ENCODE measurements at places on chromosomes 3 and 15.

DNA sequence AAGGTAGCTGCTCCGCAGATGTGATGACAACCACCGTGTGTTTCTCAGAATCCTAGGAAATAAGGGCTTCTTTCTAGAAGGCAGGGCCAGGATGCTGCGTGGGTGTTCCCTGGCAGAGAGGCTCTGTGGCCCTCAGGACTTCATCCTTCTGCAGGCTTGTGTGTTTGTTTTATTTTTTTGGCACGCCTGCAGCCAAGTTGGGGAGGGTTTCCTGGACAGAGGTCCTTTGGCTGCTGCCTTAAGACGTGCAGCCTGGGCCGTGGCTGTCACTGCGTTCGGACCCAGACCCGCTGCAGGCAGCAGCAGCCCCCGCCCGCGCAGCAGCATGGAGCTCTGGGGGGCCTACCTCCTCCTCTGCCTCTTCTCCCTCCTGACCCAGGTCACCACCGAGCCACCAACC lies at the start of gene CLEC3B:
TSS of gene CLEC3B (plus strand) at position 266 of the 400 bp plus-strand sequence. CDS start at position 326, 60 bp downstream.
- DNase-seq, result no peak

DNA sequence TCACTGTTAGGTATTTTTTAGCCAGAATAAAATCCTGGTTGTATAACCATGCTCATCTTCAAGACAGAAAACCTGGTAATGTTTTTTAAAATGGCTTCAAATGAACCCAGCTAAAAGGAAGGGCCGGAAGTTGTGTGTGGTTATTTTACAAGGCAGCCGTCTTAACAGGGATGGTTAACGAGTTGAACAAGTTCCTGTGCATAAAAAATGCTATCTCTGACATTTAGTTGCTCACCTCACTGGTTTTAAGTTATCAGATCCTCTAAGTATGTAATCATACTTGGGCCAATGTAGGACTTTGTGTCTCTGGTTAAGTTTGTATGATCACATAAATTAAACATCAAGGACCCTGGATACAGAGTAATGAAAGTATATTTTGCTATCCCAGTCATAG lies 2.1 kb downstream of the ATP11B start:
- DNase-seq, result no peak

DNA sequence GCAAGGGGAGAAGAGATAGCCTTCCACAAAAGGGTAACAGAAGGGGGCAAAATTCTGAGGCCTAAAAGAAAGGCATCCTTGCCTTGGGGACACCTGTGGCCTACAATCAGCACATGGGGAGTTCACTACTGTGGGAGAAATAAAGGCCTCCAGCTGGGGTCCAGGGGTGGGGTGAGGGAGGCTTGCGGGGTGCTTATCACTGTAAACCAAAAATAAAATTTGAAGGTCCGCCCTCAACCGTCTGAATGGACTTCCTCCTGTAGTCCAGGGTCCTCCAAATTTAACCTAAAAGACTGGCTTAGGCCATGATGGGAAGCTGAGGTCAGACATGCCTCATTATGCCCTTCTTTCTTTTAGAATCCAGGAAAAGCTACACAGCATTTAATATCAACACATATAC lies 2.1 kb upstream of the POLR2M start:
- no peak for DNase-seq

DNA sequence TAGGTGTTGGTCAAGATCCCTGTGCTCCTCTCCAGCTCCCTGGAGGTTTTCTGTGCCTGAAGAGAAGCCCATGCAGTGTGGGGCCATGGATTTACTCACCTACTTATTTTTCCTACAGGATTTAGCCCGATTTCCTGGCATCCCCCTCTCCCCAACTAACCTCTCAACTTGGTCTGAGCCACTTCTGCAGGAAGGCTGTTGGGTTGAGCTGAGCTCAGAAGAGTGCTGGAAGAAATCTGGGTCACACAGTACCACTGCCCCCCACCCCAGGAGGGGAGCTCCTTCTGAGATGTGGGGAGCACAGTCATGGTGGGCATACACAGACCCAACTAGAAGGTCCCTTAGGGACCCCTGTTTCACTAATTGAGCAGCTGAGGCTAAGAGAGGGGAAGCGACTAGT lies 34.4 kb upstream of the SLCO2A1 start:
- DNase-seq, result no peak

DNA sequence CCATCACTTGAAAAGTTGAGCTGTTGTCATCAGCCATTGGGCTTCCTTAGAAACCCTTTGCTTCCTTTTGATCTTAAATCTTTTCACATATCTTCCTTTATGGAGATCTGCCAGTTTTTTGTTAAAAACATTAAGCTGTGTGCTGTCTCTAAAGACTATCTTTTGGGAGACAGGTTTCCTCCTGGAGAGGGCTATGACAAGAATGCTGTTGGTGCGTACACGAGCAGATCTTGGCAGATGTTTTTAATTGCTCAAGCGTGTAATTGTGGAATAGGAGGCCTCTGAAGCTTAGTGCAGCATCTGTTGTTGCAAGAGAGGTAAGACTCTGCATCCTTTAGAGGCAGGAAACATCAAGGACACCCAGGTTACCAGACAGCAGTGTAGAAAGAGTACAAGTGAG lies 56.8 kb downstream of the PHLDB2 start:
- DNase-seq, result no peak

- DNase-seq, result no peak
These were observed 8.1 kb upstream of the DNASE1L3 start for GRCh38 chr3:58218904-58219303.

DNA sequence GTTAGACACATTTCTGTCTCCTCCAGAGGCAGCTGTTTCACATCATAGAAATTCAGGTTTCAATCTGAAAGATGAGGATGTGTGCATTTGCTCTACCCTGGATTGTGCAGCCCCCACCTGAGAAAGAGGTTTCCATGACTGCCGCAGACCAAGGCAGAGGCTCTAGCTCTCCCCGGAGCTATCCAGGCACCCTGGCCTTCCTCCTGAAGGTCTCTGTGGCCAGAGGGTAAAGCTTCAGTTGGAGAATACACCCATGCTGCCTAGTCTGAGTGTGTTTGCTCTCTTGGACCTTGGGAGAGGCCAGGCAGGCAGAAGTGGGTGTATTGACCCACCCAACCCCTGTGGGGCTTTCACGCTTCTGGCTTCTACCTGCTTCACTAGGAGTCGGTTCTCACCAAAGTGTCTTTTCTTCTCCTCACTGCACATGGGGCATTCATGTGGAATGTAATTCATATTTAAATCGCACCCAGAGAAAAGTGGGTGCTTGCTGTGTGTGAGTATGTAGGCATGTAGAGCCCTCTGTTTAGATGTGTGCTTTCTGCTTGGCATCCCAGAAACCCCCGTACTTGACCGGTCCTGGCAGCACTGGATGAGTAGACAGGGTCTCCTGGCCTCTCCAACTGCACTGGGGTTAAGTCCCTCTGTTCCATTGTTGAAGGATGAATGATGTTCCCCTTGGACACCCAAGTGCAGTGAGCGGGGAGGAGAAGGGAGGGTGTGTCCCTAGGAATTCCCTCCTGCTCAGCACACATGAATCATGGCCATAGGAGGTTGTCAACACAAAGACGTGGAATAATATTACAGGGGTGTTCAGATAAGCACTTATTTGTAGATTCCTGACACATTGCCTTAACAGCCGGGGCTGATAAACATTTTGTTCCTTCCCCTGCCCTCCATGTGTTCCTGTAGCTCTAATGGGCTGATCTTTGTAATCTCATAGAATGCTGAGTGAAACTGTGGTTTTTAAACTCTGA lies 20.3 kb upstream of the RAB6B start:
- DNase-seq, result no peak

DNA sequence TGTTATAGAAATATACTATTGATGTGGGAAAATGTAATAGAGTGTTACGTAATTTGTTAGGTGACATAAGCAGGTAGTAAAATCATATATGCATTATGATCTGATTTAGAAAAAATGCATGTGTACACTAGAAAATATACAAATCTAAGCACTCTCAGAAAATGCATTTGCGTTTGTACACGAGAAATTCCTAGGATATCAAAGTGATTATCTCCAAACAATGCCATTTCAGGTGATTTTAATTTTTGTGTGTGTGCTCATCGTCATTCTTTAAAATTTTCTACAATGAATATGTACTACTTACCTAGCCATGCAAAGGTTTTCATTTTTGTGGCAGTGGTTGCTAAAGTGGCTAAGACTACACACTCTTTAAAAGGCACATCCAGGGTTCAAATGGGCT lies 140.8 kb upstream of the RAD18 start:
- no peak for DNase-seq
